Activated T-cell treated with anti-CD3 and anti-CD28 coated beads for 1 hour (primary cell): ENCODE measurements at places on chromosomes 2 and 18.

GRCh38 chr2:128714851-128715312 is 396.2 kb upstream of the HS6ST1 start:
- no peak for DNase-seq

- no peak for DNase-seq
Observed at GRCh38 chr2:70923378-70924015, 12.2 kb upstream of the ATP6V1B1 start.

- no peak for DNase-seq
Observed at GRCh38 chr2:68565858-68566257, 77.5 kb upstream of the PROKR1 start.

GRCh38 chr2:119431976-119432850 is 559 bp downstream of the TMEM37 start:
- DNase-seq = no peak

DNA sequence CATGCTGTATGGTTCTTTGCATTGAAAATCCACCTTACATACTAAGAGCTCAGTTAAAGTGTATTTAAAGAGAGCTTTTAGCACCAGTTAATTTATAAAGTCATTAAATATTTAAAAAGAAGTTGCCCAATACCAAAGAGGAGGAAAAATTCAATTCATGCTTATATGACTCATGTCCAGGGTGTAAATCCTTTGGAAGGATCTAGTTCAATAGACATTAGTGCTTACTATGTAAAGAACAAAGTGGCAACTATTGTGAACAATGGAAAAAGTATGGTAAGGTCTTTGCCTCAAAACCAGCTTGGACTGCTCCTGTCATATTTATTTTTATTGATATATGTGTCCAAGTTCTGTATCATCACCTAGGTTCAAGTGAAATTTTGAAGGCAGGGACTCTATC is 90.5 kb downstream of the SCN9A start:
- DNase-seq = no peak

- DNase-seq = no peak
Observed at GRCh38 chr2:166485558-166486178, 8.4 kb downstream of the SCN7A start.

DNA sequence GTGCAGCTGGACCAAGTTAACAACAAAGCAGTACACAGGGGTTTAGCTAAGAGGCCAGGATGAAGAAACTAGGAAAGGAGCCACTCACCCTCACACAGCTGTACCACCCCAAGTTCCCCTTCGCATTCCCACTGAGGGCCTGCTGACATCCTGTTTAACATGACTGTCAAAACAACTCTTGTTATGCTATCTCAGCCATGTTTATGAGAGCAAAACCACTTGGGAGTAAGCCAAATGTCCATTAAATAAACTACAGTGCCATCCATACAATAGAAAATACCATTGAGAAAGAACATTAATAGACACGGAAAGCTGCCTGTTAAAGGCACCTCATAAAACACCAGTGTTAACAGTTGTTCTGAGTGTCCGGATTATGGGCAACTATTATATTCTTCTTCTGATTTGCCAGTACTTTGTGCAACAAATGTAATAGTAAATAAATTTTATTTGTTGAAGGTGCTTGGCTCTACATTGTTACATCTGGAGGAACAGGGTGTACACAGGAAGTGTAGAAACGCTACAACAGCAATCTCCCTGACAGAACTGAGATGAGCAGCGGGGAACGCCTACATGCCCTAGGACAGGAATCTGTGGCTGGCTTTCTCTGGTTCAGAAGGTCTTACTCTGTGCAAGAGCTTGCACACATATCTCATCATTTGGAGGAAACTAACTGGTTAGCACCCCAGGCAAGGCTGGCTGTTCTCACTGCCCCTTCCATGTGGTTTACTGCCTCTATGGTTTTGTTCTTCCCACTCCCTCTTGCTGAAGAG is 85.6 kb downstream of the EHD3 start:
- DNase-seq = no peak

DNA sequence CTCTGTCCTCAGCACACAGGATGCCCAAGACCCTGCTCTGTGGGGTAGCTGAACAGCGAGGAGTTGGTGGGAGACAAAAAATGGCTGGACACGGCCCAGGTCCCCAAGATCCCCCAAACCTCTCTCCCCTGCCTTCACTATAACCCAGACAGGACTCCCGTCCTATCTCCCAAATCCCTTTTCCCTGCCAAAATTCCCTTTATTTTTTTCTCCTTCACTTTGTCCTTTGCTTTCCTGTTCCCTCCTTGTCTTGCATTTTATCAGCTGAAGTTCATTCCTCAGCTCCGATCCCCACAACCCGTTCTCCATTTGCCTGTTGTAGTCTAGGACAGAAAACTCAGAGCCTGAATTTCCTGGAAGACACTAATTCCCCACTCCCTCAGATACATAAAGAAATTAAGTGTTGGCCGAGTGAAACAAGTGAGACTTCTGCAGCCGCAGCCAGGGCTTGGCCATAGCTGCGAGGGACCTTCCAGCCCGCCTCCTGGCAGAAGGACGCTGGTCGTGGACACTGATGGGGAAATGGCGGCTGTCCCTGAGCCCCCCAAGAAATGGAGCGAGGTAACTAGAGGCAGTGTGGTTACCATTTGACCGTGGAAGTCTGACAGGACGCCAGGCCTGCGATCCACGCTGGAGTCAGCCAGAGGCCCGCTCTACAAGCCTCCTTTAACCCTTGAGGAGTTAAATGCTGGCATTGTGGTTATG is 173.6 kb downstream of the BCL2 start:
- DNase-seq = no peak

- no peak for DNase-seq
Observed at GRCh38 chr18:28175150-28175929, 1.6 kb downstream of the CDH2 start.

DNA sequence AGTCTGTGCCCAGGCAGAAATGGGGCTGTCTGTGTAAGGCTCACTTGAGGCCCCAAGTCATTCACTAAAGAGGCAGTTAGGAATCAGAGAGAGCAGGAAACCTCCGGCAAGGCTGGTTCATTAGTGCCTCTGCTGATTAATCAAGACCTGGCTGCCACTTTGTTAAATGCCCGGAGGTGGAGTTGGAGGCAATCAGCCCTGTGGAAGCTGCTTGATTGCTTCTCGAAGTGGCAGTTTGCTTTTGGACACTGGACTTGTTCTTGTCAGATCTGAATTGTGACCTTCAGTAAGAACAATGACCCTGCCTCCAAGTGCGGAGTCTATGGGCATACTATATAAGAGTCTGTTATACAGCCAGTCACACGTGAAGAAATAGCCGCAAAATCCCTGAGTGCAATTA is 183.9 kb upstream of the LINC00305 start:
- DNase-seq = no peak

GRCh38 chr2:33350632-33351031 is 125.8 kb upstream of the RASGRP3 start:
- no peak for DNase-seq

- no peak for DNase-seq
Observed at GRCh38 chr2:231720987-231721966, 13.0 kb downstream of the PTMA start.

- no peak for DNase-seq
Observed at GRCh38 chr2:184316921-184317320, 281.4 kb upstream of the ZNF804A start.

- DNase-seq = no peak
Observed at GRCh38 chr2:114001937-114002336, 112.0 kb downstream of the ACTR3 start.

- no peak for DNase-seq
Observed at GRCh38 chr2:137500599-137500998, 463.7 kb upstream of the HNMT start.

GRCh38 chr2:189022492-189022891 is 48.3 kb downstream of the COL3A1 start:
- no peak for DNase-seq

DNA sequence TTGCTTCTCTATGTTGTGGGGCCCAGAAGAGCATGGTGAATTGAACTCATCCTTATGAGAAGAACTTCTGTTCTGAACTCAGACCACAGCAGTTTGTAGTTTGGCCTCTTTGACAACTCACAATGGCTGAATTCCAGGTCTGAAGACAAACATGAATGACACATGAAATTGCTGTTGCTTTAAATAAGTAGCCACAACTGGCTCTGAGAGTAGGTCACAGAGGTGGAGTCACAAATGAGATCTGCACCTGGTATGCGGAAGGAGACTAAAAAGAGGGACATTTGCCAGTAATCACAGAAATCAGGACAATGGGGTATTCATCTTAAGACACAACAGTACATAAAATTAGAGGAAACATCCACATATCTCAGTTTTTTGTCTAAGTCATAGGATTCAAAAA is 290.3 kb upstream of the MMADHC start:
- DNase-seq = no peak

- no peak for DNase-seq
Observed at GRCh38 chr18:10752382-10752781, 226.6 kb downstream of the NAPG start.
